ENCODE measurements at places on chromosomes 11 and 22.
A peak's percentile ranks its signal among the peaks of the same experiment; 100 is the strongest.

DNA sequence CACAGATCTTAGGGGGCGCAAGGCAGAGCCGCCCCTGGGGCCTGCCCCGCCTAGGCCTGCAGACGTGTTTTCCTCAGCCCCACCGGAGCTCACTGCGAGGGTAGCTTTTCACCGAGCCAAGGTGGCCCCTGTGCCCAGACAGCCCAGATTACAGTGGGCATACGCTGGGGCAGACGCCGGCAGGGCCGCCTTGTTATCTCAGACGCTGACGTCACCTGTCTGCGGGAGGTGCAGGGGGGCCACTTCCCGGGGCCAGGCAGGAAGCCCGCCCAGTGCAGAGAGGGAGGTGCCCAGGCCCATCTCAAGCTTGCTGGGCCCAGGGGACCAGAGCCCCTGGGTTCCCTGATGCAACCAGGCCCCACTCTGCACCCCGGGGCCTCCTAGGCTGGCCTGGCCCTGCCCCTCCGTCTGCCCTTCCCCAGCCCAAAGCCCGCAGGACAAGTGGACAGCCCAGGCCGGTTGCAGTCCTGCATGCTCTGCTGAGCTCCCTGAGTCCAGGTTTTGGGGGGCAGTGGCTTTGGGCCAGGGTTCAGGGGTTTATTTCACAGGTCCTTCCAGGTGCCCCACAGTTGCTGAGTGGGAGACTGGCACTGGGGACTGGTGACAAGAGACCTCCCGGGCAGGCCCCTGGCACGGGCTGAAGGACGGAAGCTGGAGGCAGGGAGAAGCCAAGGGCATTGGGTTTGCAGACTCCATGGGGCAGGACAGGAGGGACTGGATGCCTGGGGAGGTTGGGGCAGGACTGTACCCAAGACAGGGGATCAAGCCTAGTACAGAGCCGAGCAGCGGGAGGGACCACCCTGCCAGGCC, 38.6 kb downstream of the IGF2 start:
- DNase-seq = no peak

- DNase-seq = peak; percentile 62
These were observed 24.0 kb downstream of the SLC43A1 start for GRCh38 chr11:57491371-57492061.

GRCh38 chr22:48226026-48227013, 1463.9 kb downstream of the TBC1D22A start:
- no peak for DNase-seq

GRCh38 chr11:89405629-89406028, 85.5 kb downstream of the NOX4 start:
- DNase-seq = no peak

- DNase-seq = no peak
These were observed 48.3 kb downstream of the RAB30 start for GRCh38 chr11:83023410-83023809.

DNA sequence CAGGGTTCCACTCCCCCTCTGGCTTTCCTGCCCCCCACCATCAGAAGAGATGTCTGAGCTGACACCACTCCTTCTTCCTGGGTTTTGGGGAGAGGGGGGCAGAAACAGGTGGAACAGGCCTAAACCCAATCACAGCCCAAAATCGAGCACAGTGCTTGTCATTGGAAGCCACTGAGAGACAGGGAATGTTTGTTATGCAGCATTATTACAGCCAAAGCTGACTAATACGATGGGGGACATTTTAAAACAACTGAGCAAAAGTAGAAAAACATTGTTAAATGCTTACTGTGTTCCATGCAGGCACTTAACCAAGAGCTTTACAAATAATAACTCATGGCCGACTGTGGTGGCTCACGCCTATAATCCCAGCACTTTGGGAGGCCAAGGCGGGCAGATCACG, 32.5 kb upstream of the RTL6 start:
- no peak for DNase-seq

DNA sequence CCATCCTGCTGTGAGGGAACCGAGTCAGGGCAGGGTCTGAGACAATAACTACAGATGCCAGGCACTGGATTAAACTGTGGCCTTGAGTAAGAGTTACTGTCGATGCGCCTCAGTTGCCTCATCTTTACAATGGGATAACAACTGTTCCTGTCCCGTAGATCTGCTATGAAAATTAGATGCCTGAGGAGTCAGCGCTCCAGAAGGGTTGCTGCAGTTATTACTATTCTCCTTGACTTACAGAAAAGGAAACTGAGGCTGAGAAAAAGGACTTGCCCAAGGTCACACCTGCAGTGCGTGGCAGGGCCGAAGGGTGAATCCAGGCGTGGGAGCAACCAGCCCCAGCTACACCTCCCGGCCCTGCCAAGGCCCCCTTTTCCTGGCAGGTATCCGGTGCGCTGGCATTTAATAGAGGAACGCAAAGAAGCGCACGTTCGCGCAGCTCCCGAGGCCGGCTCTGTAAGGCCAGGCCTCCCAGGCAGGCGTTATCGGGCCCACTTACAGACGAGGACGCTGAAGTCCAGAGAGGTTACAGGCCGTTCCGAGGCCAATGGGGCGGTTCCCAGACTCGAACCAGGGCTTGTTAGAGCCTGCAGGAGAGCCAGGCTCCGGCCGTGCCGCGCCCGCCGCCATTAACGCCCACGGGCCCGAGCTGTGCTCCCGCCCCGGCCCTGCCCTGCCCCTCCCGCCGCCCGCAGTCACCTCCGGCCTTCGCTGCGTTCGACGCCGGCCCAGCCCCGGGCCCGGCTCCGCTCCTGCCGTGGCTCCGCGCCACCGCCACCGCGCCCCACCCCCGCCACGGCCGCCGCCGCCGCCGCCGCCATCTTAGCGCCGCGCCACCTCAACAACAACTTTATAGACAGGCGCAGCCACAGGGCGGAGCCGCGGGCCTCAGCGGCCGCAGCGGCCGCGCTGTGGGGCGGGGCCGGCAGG, at the start of gene C11orf68:
C11orf68 (minus strand) TSS at position 852 of the 930 bp plus-strand sequence; CDS start at position 821, 31 bp downstream.
- no peak for DNase-seq

DNA sequence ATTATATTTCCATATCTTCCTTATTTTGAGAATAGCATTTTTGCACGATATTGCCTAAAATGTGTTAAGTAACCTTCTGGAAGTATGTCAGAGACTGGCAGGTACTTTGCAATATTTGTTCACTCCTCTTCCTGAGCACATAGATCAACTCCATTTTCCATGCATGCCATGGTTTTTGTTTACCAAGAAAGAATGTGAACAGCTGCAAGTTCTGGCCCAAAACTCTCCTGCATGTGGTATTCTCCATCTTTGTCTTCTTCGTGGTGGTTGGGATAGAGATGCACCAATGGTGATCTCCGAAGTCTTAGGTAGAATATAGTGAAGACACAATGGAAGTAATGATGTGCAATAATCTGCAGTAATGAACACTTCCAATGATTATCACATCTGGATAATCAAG, 2241.0 kb upstream of the RAG2 start:
- DNase-seq = no peak

DNA sequence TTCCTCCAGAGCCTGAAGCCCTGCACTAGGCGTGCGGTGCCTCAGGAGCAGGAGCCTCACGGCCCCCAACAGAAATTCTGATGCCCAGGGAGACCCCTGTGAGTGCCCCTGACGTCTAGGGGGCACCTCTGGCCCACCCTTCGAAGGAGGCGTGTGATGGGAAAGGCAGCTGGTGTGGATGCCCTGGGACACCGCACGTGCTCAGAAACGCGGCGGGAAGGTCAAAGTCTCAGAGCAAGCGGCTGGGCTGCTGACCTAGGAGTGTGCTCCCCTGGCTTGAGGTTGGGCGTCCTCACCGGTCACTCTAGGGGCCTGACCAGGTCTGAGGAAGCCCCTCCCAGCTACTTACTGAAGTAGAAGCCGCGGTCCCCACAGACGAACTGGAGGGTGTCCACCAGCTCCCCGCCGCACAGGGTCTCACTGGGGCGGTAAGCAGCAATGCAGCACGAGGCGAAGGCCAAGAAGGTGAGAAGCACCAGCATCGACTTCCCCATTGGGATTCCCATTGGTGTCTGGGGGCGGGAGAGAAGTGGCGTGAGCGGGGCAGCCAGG, 4.1 kb downstream of the IGF2 start:
- no peak for DNase-seq

DNA sequence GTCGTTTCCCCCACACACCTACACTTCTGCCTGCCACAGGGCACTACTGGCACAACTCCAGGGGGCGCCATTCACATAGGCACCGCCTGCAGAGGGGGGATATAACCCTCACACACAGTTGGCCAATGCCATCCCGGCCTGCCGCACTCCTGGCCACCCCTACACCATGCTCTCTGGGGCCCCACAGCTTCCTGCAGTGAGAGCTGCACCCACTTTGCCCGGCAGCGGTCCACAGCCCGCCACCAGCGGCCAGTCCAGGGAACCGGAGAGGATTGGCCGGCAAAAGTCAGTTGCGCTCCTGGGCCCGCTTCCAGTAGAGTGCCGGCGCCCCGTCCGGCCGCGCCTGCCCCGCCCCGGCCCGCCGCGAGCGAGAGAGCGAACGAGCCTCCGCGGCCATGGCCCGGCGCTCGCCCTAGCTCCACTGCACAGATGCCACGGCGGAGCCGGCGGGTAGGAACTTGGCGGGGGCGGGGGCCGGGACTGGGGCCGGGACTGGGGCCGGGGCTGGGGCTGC, 25.6 kb upstream of the SUSD2 start:
- DNase-seq = peak; percentile 57

GRCh38 chr11:129960216-129961214, 42.1 kb downstream of the PRDM10 start:
- DNase-seq = peak; percentile 73

GRCh38 chr11:31218847-31219246, 150.7 kb downstream of the DCDC1 start:
- no peak for DNase-seq

- DNase-seq = no peak
These were observed 3.8 kb upstream of the TM7SF2 start for GRCh38 chr11:65107751-65108468.

DNA sequence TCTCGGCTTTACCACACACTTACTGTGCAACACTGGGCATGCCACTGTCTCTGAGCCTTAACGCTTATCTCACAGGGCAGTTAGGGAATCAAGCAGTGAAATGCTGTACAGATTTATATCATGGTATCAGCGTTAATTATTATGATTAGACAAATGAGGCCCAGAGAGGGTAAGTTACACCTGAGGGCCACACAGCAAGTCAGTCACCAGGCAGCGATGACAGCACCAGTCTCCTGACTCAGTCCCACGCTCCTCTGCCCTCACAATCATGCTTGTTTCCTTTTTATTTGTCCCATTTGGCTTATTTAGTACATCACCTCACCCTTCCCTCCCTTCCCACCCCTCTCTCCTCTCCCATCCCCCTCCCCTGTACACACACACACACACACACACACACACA, 12.2 kb downstream of the CHRDL2 start:
- no peak for DNase-seq

DNA sequence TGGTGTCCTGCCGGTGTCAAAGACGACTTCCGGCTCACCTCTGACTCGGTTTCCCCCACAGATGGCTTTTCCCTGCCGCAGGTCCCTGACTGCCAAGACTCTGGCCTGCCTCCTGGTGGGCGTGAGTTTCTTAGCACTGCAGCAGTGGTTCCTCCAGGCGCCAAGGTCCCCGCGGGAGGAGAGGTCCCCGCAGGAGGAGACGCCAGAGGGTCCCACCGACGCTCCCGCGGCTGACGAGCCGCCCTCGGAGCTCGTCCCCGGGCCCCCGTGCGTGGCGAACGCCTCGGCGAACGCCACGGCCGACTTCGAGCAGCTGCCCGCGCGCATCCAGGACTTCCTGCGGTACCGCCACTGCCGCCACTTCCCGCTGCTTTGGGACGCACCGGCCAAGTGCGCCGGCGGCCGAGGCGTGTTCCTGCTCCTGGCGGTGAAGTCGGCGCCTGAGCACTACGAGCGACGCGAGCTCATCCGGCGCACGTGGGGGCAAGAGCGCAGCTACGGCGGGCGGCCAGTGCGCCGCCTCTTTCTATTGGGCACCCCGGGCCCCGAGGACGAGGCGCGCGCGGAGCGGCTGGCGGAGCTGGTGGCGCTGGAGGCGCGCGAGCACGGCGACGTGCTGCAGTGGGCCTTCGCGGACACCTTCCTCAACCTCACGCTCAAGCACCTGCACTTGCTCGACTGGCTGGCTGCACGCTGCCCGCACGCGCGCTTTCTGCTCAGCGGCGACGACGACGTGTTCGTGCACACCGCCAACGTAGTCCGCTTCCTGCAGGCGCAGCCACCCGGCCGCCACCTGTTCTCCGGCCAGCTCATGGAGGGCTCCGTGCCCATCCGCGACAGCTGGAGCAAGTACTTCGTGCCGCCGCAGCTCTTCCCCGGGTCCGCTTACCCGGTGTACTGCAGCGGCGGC, 5.5 kb downstream of the B3GNT6 start:
- no peak for DNase-seq

- peak; percentile 66 for DNase-seq
These were observed 43.4 kb upstream of the TMPRSS4 start for GRCh38 chr11:118033443-118033842.

DNA sequence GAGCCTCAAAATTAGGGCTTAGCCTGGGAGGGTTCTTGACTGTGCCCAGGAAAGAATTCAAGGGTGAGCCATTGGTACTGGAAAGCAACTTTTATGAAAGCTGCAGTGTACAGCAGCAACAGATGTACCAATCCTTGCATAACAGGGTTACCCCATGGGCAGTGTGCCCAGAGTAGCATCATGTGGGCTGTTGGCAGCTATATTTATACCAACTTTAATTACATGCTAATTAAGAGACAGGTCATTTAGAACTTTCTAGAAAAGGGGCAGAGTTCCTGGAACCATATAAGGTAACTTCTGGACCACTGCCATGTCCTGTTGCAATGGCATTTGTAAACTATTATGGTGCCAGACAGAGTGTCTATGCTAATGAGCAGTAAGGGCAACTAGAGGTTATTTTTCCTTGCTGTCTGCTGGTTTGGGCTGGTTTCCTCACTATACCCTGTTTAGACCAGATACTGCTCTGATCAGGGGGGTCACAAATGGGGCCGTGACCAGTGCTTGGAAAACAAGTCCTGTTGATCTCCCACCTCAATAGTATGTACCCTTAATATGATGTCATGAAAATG, 1120.5 kb upstream of the RAG2 start:
- DNase-seq = no peak

GRCh38 chr11:19525714-19526113, 186.9 kb upstream of the NAV2 start:
- no peak for DNase-seq

GRCh38 chr22:26722159-26722558, 64.8 kb downstream of the MIAT start:
- DNase-seq = no peak

DNA sequence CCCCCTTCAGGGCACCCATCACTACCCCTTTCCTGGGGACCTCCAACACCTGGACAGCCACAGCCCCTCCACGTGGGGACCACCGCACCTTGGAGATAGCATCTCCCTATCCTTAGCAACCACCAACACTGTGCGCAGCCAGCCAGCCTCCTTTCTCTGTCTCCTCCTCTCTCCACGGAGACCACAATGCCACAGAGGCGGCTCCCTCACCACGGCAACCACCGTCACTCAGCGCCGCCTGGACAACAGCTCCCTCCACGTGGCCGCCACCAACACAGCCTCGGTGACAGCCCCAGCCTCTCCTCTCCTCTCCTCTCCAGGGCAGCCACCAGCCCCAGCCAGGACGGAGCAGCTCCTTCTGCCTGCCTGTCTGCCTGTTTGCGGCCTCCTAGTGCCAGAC, 10.5 kb downstream of the ELFN2 start:
- peak; percentile 38 for DNase-seq

GRCh38 chr22:46187862-46188261, 37.5 kb downstream of the PPARA start:
- DNase-seq = no peak

- DNase-seq = no peak
These were observed 61.7 kb downstream of the NAV2 start for GRCh38 chr11:19774329-19774728.

- no peak for DNase-seq
These were observed 66.9 kb downstream of the APOL1 start for GRCh38 chr22:36319595-36320497.

- no peak for DNase-seq
These were observed 8.5 kb downstream of the DCHS1 start for GRCh38 chr11:6646918-6647679.
